Activated naive CD8-positive, alpha-beta T cell treated with anti-CD3 and anti-CD28 coated beads for 36 hours (primary cell): ENCODE measurements at places on chromosomes 1 and 21.

GRCh38 chr1:84259989-84260388 lies 41.5 kb upstream of the SAMD13 start:
- no peak for DNase-seq

GRCh38 chr21:33390479-33390878 lies 12.7 kb upstream of the IFNGR2 start:
- no peak for DNase-seq

DNA sequence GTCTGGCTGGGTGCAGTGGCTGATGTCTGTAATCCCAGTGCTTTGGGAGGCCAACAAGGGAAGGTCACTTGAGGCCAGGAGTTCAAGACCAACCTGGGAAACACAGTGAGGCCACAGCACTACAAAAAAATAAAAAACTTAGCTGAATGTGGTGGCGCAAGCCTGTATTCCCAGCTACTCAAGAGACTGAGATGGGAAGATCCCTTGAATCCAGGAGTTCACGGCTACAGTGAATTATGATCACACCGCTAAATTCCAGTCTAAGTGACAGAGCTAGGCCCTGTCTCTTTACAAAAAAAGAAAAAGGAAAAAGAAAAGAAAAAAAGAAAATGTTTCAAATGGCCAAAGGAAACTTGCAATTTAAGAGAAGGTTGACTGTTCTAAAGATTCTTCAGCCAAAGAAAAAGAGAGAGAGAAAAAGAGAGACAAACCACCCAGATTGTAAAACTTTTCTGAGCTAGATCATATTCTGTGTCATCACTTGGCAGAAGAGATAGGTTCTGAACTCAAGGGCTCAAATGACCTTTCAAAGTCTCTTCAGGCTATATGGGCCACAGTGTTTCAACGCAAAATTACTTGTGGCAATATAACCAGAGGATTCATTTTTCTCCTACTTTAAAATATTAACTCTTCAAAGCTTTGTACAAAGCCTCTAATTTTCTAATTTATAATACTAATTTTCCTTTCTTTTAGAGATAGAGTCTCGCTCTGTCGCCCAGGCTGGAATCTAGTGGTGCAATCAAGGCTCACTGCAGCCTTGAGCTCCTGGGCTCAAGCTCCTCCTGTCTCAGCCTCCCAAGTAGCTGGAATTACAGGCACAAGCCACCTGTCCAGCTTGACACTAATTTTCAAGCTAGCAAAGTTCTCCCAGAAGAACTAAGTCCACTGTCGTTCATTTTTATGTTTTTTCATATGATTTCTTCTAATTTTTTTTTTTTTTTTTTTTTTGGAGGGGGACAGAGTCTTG lies 20.5 kb downstream of the ARID4B start:
- no peak for DNase-seq

DNA sequence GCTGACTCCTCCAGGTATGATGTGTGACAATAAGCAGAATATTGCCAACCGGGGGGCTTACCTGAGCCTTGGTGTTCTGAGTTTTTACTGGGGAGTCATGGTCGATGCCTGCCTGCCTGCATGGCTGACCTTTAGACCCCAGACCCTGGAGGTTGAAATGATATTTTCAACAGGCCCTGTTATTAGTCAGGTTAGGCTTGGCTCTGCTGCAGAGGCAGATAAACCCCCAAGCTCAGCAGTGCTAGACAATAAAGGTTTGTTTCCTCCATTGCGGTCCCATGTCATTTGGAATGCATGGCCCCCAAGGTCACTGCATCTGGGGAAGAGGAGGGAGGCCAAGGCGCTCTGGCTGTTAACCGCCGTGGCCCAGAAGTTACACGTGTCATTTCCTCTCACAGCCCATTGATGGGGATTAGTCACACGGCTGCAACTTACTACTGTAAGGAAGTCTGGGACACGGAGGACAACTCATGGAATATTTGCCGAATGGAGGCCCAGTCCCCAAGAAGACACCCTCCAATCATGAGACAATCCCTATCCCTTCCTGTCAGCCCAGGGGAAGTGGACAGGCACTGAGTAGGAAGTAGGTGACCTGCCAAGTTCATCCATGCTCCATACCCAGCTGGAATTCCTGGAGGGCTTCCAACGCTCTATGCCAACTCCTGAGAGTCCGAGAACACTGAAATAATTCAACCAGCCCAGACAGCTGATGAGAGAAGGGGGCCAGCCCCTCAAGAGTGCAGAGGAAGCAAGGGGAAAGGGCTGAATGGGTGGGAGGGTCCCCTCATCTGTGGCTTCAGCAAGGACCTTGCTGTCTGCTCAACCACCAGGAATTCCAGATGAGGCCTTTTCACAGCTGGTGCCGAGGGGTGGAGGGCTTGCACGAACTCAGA lies 97.3 kb downstream of the TAS1R2 start:
- DNase-seq, result no peak

GRCh38 chr1:227929751-227930472 lies 17.8 kb downstream of the WNT9A start:
- DNase-seq, result no peak

DNA sequence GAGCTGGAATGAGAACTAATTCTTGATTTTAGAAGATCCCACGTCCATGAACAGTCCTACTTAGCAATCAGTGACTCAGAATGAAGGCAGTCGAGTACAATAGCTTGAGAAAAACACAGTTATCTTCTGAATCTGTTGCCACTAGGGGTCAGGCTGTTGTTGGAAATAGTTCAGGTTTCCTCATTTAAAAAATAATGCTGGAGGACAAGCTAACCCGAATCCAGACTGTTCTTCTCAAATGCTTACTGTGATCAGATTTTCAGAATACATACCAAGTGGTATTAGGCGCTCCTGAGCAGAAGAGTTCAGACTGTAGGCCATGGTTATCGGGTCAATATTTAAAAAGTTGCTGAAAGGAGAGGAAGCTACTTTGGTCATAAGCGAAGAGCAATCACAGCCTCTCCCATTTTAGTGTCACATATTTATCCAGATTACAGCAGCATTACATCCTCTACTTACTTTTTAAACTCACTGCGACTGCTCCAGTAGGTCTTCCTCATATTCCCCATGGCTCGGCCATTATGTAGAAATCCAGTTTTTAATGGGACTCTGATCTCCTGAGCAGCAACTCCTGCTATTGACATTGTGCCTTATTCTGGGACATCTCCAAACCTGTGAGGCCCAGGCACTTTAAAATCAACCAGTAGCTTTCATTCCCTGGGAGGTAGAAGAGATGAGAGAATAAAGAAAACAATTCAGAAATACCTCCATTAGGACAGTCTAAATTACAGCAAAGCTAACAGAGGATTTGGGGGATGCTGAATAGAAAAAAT lies 10.9 kb downstream of the ERRFI1 start:
- DNase-seq, result peak; percentile 11

DNA sequence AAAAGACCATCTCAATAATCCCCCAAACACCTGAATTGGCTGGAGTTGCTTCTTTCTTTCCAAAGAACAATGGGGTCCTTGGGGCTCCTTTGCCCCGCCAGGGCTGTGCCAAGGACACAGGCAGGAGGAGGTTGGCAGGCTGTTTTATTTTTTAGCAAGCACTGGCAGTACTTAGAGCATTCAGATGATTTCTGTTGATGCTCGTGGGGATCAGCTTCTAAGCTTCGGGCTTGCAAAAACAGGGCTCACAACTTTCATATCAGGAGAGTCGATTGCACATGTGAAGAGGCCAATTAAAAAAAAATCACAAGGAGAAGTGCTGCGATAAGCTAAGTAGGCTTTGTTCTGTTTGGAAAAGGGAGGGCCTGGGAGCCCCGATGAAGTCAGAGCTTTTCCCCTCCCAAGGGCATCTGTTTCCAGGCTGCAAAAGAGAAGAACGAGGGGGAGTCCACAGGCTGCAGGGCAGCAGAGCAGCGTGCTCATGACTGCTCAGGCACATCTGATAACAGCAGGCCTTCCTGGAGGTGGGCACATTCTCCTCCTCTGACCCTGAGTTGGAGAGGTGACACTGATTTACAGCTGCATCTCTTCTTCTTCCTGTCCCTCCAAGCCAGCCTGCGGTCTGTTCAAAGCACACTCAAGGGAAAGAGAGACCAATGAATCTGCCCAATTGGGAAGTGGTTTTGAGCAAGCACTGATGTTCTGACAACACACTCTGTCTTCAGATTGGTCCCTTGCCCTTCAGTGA lies 27.3 kb upstream of the BCAR3 start:
- no peak for DNase-seq

DNA sequence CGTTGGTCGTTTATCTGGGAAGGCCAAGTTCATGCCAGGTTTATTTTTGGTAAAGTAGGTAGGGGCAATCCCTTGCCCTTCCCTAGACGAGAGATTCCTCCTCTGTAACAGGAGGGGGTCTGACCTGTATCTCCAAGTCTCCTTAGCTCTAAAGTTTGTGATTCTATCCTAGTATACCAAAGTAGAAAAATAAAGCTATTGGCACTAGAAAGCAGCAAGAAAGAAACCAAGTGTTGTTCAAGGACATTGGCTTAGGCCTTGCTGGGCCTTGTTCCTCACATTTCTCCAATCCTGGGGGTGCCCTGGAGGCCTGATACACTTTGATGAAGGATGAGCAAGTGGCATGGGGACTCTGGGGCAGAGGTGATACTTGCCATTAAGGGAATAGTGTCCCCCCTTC lies 814 bp downstream of the MTARC2 start:
- DNase-seq, result no peak

DNA sequence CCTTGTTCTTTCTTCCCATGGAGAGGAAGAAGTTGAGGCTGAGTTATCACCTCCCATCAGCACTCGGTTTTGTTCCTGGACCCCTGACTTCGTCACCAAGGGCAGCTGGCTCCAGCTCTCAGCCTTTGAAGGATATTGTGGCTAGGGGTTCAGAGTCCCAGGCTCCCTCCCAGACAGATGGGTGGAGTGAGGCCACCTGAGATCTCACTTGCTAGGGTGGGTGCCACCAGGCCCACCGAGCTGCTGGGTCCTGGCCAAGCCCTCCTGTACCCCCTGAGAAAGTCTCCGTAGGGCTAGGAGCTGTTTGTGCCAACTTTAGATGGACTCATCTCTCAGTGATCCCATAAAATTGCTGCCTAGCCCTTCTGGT lies 6.9 kb downstream of the MX2 start:
- no peak for DNase-seq

DNA sequence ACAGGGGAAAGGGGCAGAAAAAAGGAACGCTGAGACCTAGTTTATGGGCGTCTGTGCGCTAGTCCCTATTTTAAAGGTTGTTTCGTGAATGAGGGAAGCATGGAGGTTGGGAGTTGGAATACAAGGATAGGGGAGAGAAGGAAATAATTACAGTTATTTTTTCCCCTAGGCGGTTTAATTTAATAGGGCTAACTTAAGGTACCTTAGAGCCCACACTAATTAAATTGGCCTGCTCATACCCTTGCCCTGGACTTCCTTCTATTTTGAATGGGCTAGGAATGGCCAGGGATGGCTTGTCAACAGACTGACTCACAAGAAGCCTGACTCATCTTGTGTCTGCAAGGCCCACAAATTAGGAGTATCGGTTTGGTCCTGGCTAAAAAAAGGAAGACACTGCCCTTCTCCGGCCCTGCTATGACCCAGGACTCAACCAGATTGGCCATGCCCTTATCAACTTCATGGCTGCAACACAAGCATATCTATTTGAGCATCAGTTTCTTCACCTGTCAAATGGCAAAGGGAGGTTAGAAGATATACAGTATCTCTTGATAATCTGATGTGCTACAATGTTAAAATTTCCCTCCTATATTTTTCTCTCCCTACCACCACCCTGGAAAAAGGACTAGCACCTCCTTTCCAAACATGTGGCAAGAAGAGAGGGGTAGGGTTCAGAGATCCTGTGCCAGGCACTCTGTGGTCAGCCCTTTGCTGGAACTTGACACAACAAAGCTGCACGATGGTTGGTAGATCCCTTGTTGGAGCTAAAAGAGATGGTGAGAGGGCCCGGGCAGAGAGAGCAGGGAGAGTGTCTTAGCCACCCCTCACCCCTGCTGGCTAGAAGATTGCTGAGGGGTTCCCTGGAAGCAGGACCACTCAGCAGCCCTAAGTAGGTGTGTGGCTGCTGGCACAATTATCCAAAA lies 2.2 kb upstream of the SSBP3 start:
- DNase-seq, result no peak
